ENCODE measurements at places on chromosomes 5 and 9.

- DNase-seq, result no peak
Observed at GRCh38 chr5:124752854-124753720, 6.6 kb upstream of the ZNF608 start.

DNA sequence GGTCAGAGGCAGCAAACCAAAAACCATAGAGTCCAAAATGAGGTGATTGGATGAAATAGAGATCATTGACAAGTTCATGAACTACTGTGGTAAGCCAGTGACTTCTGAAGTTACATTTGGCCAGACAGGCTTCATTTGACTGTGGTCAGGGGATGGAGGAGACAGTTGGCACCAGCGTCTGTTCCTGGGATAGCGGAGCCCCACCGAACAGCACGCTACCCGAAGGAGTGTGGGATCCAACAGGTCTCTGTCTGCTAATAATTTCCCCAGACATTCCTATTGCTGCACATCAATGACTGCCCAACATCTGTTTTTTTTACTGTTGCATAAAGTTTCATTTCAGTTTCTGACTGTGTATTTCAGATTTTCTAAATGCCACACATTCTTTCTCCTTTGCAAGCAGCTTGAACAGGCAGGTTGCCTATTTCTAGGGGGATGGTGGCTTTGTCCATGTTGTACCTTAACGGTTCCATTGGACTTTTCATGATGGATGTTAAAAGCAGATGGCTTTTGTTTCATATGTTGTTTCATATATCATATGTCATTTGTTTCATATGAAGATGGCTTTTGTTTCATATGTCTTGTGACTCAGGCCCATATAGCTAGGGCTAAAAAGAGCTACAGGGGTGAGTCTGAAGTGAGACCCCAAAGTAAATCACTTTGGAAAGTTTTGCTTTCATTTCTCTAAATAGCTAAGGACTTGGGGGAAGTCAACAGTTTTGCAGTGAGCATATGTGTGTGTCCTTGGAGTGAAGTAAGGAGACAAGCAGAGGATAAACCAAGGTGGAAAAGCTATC is 180.8 kb downstream of the GOLPH3 start:
- DNase-seq, result no peak

GRCh38 chr5:38265546-38266179 is 7.3 kb downstream of the EGFLAM start:
- DNase-seq, result peak; percentile 89

DNA sequence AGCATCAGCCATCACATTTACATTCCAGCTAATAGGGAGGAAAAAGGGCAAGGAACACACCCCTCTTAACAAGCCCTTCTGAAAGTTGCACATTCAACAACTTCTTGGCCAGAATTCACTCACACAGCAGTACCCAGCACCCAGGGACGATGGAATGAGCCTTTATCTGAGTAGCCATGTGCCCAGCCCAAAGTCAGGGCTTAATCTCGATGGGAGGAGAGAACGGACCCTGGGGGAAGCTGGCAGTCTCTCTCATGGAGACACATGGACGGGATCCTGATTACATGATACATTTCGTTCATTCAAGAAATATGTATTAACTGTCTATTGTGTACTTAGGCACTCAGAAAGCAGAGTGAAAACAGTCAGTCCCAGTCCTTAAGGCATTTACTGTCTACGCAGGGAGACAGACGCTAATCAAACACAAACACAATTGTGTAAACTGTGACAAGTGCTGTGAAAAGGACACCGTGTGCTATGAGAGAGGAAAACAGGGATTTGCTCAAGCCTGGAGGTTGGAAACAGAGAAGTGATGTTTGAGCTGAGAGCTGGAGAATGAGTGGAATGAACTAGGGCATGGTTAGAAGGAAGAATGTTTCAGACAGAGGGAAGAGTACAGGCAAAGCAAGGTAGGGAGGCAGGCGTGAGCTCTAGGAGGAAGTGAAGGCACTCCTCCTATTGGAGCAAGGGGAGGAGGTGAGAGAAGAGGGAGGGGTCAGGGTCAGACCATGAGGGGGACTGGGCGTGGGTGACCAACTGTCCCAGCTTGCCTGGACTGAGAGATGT is 7.4 kb downstream of the OTULINL start:
- DNase-seq, result no peak

- no peak for DNase-seq
Observed at GRCh38 chr9:16915126-16915831, 44.8 kb upstream of the BNC2 start.

DNA sequence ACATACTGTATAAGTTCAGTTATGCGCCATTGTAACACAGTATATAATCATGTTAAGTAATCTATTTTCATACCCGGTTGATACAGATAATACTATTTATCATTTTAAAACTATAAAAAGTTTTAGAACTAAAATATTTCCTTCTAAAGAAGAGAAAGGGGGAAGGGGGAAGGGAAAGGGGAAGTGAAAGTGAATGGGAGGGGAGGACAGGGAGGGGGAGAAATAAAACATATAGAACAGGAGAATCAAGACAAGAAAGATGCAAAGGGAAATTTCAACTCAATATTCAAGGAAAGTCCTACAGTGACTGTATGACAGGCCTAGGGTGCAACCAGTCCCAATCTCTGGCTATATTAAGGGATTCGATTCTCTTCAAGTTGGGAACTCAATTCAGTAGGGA is 1278.8 kb downstream of the MAT2B start:
- DNase-seq, result no peak

Measured in endothelial cell (in vitro differentiated cells).